ENCODE measurements at places on chromosomes 7 and 10.

GRCh38 chr10:132906106-132906505 is 36.3 kb downstream of the CFAP46 start:
- no peak for DNase-seq

- no peak for DNase-seq
These were observed 304.5 kb downstream of the MDFIC start for GRCh38 chr7:115226410-115226809.

GRCh38 chr7:295155-296154 is 5.5 kb downstream of the FOXL3 start:
- no peak for DNase-seq

DNA sequence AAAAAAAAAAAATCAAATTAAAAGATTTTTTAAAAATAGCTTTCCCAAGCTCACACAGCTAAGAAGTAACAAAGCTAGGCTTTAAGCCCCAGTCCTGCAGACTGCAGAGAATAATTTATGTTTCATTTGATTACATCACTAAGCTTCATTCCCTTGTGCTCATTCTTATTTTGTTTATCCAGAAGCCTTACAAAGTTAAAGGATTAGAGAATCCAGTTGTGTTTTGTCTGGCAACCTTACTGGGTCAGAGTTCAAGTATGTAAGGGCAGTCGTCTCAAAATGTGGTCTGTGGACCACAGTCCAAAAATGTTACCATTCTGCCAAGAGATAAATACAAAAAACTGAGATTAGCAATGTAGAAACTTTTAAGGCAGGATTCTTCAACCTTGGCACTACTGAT is 32.1 kb upstream of the EZH2 start:
- no peak for DNase-seq

DNA sequence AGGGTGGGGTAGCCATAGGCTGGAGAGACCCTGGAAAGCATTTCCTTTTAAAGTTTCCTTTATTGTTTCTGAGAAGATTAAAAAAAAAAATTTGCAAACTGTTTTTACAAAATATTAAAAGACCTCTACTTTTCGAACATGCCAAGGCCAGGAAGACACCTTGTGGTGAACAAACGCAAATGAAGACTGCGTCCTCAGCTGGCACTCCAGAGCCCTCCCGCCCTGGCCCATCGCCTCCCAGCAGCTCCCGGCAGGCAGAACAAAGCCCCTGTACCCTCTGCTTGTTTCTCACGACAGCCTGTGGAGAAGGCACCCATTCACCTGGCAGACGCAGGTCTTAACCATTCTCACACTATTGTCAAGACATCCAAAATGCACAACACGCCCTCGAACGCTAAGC is 56.4 kb downstream of the ESYT2 start:
- DNase-seq, result no peak

DNA sequence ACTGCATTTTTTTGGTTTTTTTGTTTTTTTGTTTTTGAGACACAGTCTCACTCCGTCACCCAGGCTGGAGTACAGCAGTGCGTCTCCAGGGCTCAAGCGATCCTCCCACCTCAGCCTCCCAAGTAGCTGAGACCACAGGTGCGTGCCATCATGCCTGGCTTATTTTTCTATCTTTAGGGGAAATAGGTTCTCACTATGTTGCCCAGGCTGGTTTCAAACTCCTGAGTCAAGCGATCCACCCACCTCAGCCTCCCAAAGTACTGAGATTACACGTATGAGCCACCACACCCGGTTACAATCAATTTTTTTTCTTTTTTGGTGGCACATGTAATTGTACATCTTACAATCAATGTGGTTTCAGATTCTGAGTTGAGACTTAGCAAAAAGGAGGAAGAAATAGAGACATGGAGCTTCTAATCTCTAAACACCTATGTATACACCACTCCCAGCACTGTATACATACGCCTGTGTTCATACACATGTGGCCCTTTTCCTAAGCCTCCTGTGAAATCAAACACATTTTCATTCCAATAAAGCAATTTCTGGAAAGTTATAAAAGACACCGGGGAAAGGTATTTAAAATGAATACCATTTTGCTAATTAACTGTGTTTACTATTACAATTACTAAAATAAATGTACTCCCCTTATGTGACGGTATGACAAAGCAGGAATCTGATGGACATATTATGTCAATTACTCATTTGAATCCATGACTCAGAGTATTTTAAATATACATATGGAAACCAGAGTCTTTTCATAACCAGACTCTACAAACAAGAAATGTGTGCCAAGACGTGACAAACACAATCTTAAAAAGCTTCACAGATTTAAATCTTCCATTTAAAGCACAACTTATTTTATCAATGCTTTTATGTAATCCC is 40.9 kb downstream of the SMURF1 start:
- DNase-seq, result no peak

- no peak for DNase-seq
These were observed 86.7 kb upstream of the GSDME start for GRCh38 chr7:24843821-24844434.

- DNase-seq, result no peak
These were observed 156.6 kb downstream of the CCDC3 start for GRCh38 chr10:12844811-12845483.

DNA sequence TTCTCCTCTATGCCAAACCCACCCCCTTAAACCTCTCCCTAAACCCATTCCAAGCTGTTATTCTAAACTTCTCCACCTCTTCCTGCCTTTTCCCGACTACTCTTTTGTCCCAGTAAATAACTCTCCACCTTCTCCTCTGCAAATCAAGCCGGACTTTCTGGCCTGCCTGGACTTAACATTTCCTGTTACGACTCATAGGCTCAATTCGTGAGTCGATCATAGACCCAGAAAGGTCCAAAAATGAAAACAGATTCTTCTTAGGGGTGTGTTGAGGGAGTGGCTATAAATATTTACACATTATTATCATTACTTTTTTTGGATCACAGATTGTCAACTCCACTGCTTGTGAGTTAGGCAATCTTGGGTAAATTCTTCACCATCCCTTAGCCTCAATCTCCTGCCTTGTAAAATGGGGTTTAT is 59.0 kb upstream of the HABP2 start:
- no peak for DNase-seq
